ENCODE measurements at places on chromosomes 11 and 22.

DNA sequence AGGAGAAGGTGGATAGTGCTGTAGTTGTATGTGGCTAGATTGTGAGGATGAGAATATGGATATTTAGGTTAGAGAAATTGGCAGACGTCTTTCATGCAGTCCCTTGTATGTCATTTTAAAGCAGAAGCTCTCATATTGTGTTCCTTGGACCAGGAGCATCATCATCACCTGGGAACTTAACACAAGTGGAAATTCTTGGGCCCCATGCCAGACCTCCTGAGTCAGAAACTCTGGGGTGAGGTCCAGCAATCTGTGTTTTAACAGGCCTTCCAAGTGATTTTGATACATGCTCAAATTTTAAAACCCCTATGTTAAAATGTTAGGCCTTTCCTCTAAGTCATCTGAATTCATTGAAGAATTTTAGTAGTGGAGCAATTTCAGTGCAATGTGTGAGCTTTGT lies 34.8 kb downstream of the JHY start:
- DNase-seq: no peak

DNA sequence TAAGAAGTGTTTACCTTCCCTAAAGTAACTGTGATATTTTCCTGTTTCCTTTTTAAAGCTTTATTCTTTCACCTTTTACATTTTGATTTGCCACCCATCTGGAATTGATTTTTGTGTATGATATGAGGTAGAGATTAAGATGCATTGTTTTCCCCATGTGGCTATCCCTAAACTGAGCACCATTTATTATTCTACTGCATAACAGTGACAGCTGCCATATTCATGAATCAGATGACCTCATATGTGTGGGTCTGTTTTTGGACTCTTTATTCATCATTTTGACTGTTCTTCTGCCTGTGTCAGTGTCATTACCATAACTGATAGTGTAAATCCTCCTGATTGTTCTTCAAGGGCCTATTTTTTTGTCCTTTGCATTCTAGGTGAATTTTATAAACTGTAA lies 50.8 kb downstream of the HIPK3 start:
- no peak for DNase-seq

- DNase-seq: no peak
Observed at GRCh38 chr11:44005063-44005701, 42.6 kb upstream of the ACCSL start.

DNA sequence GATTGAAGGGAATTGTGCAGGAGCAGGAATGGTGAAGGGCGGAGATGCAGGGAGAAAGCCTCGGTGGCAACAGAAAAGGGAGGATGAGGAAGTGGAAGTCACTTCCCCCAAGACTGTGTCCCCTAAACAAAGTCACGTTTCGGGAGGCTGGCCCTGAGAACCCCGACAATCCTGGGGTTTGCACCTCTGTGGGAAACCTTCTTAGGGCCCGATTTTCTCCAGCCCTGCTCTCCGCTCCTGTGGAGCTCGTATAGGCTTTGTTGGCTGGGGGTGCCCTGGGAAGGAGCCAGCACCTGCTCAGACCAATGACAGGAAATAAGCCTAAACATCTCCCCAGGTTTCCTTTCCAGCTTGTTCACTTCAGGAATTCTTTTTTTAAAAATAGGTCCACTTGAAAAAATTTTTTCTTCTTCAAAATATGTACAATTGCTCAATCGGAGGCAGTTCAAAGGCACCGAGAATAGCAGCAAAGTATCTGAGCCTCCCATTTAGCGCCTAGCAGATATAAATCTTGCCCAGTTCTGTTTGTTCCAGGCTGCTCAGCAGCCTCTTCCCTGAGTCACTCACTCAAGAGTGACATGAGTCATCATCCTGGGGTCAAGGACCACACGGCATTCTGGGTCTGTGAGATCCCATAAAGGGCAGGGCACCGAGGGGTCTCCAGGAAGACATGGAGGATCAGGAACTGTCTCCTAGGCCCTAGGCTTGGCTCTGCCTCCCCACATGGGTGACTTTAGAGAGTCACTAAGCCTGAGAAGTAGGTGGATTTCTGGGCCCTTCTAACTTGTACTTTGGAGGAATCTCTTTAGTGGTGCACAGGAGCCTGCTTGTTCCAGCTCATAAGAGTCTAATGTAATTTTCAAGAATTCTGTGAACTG lies 34.0 kb downstream of the IRAG1 start:
- no peak for DNase-seq

DNA sequence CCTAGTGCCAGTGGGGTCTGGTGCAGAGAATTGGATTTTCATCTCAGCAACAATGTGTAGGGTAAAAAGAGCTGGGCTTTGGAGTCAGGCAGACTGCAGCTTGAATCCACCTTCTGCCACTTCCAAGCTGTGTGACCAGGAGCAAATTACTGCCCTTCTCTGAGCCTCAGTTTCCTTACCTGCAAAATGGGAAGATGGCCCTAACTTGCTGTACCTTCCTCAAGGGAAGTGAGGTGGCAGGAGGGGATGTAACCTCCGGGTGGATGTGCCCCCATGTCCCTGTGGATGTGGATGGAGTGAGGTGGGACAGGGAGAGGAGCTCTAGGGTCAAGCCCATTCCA lies 90.9 kb downstream of the CACNA1I start:
- DNase-seq: no peak

GRCh38 chr11:72573855-72574445 lies 100.3 kb downstream of the PDE2A start:
- no peak for DNase-seq

All from endothelial cell (in vitro differentiated cells).